Stimulated activated CD4-positive, alpha-beta T cell treated with anti-CD3 and anti-CD28 coated beads, Interleukin-1b, Interleukin-23, amount 100 ng/mL, for 48 hours (primary cell): ENCODE measurements at places on chromosomes 5 and 9.
A peak's percentile ranks its signal among the peaks of the same experiment; 100 is the strongest.

- no peak for DNase-seq
Observed at GRCh38 chr5:69261034-69261433, 26.3 kb downstream of the CDK7 start.

DNA sequence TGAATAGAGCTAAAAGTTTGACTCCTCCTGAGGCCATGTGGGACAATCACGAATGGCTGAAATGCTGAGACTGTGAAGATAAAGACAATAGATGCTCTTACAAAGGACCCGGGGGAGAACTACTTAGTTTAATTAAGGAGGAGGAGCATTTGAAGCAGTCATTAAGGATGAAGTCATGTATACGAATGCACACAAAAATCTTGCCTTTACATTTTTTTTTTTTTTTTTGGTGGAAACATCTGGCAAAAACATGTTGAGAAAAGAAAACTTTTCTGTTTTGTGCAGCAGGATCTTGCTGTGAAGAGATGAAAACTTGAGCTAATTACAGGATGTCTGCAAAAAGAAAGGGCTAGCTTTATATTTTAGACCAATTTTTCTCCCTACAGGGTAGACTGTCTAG lies 42.3 kb upstream of the NR3C1 start:
- no peak for DNase-seq

DNA sequence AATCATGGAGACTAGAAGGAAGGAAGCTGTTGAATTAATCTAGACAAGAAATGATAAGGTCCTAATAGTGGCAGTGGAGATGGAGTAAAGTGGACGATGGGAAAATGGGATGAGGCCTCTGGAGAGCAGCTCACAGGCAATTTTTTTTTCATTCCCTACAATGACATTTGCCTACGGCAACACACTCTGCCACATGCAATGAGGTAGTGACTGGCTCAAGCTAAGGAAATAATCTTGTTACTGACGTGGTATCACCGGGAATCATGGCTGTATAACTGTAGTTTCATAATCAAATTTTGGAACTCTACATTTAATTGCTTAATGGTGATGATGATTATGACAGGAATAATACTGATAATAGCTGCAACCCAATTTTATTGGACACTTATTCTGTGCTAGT lies 12.1 kb upstream of the MOB3B start:
- no peak for DNase-seq

GRCh38 chr5:36240779-36241630 lies 720 bp downstream of the NADK2 start:
- DNase-seq = peak; percentile 19

DNA sequence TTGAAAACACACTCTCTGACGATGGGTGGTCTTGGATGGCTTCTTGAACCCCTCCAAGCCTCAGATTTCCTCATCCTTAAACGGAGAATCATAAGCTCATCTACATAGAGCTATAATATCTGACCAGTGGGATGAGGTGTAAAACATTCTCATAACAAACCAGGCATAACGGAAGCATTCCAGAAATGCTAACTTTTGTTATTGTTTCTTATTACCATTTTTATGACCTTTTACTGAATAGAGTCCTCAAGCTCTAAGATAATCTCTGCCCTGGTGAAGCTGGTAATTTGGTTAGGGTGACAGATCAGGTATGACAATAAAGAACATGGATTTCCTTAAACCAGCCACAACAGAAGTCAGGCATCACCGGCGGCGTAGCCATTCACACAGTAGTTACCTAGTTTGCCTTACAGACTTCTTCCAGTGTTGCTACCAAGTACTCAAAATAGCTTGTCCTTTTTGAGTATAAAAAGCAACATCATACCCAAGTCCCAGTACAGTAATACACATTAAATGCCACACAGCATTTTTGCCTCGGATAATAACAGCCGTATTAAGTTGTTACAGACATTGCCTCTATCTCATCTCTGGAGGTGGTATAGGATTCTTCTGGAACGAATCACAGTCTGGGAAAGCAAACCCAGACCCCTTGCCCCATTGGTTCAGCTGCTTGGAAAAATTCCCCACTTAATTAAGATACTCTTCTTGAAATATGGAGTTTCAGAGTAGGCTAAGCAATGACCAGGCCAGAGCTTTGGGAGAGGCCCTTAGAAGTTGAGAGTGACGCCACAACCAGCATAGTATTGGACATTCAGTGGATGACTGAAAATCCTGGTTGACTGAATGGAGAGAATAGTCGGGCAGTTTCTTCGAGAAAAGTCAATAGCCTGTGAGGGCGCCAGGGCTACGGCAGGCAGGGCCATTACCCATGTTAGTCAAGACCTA lies 252.5 kb downstream of the SLIT3 start:
- DNase-seq = no peak

DNA sequence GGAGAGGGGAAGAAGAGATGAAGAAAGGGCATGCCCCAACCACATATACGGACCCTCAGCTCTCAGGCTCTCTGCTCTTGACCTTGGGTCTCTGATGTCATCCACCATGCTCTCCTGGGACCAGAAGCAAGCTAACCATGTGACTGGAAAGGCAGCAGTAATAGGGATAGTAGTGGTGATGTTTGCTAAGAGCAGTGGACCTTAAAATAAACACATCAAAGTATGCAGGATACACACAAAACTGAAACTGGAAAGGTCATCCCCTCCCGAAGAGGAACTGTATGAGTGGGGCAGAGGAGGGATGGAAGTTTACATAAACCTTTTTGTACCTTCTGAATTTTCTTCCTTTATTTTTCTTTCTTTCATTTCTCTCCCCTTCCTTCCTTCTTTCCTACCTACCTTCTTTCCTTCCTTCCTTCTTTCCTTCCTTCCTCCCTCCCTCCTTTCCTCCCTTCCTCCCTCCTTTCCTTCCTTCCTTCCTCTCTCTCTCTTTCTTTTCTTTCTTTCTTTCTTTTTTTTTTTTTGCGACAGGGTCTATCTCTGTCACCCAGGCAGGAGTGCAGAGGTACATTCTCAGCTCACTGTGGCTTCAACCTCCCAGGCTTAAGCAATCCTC lies 8.1 kb upstream of the PTPN3 start:
- DNase-seq = no peak

GRCh38 chr9:117825609-117826347 lies 121.6 kb downstream of the TLR4 start:
- DNase-seq = peak; percentile 40

- DNase-seq = no peak
Observed at GRCh38 chr5:95641741-95642220, 4.8 kb upstream of the RFESD start.

DNA sequence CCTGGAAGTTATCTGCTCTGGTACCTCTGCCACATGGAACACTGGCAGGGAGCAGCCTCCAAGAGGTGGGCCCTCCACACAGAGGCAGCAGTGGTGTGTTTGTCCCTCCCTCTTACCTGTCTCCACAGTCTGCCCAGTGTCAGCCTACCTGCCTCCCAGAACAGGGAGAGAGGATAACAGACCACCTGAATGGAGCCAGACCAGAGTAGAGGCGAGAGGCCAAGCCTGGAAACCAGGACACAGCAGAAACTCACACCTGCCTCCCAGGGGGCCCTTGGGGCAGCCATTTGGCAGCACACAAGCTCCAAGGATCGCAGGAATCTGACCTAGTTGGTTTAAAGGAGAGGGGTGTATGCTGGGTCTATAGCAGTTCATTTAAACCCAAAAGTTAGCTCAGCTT lies 100.2 kb upstream of the ZNF366 start:
- DNase-seq = no peak

DNA sequence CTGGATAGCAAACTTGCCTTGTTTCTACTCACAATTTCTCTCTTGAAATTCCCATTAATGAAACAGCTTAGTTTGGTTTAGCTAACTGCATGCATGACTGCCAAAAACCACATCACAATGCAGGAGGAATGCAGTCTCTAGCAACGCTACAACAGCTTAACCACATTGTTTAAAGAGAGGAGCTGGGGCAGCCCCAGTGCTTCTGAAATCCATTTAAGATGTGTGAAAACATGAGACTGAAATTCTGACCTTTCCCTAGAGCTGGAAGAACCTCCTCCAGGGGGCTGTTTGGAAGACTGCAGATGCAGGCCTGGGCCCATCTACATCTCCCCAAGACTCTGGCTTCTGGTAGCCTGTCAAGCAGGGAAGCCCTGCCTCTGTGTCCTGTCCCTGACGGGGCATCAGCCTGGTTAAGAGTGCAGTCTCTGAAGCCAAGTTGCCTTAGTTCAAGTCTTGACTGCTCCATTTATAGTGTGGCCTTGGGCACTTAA lies 157.1 kb downstream of the ZNF462 start:
- DNase-seq = no peak

GRCh38 chr5:156025656-156026055 lies 301.3 kb upstream of the SGCD start:
- DNase-seq = no peak

DNA sequence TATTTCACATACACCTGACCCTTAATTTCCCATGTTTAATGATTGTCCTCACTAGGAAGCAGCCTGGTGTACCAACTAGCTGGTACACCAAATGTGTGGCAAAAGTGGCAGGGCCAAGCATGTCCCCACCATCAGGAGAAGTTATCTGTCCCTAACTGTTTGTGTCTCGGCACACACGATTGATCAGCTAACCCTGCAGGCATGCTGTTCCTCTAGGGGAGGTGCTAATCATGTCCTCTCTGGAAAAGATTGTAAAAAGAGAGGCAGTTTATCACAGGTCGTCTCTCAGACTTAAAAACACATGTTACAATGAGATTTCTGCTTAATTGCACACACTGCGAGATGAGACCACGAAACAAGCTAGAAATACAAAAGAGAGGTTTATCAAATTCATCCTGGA lies 342.7 kb downstream of the DIRAS2 start:
- no peak for DNase-seq

GRCh38 chr5:54484219-54484894 lies 28.9 kb downstream of the HSPB3 start:
- no peak for DNase-seq

DNA sequence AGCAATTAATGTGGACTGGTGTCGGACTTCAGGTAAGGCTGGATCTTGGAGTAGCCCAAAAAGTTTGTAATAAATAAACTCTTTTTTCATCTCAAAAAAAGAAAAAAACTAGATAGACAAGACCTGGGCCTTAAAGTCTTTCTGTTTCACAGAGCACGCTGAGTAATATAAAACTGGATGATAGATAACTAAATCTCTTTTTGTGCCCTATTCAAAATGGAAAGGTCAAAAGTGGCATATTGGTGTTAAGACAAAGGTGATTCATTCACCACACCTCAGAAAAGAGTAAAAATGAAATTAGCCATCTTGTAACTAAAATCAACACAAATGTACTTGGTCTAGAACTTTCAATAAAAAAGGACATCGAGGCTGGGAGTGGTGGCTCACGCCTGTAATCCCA lies 30.3 kb upstream of the RFK start:
- DNase-seq = no peak

DNA sequence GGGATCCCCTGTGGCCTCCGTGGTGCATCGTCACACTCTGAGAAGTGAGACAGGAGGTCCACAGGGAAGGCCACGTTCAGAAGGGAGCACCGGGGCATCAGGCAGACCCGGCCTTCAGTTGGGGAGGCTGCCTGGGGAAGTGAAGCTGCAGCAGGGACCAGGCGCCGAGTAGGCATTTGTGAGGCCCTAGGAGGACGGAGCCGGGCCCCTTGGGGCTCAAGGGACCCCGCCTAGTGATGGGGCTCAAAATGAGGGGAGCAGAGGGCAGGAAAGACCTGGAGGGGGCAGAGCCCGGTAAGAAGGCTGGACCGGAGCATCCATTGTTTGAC lies 85.4 kb upstream of the FAM120A start:
- no peak for DNase-seq

GRCh38 chr9:14433351-14434157 lies 119.6 kb upstream of the NFIB start:
- DNase-seq = no peak

DNA sequence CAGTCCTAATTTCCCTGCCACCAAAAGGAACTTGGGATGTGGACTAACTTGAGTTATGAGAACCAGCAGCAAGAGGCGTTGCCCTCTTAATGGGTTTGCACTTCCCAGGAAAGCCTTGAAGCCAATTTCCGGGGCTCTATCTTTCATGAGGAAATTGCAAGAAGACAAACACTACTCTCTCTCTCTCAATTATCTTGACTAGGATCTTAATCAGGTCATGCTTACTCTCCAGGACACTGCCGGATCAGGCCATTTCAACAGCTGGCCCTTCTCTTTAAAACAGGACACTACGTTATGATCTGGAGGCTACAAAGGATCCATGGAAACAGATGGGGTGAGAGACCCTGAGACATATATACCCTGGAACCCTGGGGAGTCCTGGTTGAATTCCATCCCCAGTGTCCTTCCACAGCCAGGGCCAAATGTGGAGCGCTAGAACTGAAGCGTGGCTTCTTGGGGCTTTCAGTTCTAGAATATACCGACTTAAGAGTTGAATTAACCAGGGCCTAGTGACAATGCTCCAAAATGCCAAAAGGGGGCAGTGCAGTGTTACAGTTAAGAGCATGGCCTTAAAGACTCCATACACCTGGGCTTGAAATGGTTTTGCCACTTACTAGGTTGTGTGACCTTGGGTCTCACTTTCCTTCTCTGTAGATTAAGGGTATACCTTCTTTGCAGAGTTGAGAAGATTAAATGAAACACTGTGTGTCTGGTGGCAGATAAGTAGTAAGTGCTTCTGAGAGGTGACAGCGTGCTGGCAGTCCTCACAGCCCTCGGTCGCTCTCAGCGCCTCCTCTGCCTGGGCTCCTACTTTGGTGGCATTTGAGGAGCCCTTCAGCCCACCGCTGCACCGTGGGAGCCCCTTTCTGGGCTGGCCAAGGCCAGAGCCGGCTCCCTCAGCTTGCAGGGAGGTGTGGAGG lies 21.1 kb downstream of the FAM219A start:
- DNase-seq = peak; percentile 62

GRCh38 chr9:114031037-114031630 lies 47.0 kb downstream of the AMBP start:
- DNase-seq = no peak

- DNase-seq = peak; percentile 9
Observed at GRCh38 chr9:88106492-88106891, 31.8 kb downstream of the SPATA31C2 start.

GRCh38 chr9:33293782-33294181 lies 3.5 kb downstream of the NFX1 start:
- no peak for DNase-seq

DNA sequence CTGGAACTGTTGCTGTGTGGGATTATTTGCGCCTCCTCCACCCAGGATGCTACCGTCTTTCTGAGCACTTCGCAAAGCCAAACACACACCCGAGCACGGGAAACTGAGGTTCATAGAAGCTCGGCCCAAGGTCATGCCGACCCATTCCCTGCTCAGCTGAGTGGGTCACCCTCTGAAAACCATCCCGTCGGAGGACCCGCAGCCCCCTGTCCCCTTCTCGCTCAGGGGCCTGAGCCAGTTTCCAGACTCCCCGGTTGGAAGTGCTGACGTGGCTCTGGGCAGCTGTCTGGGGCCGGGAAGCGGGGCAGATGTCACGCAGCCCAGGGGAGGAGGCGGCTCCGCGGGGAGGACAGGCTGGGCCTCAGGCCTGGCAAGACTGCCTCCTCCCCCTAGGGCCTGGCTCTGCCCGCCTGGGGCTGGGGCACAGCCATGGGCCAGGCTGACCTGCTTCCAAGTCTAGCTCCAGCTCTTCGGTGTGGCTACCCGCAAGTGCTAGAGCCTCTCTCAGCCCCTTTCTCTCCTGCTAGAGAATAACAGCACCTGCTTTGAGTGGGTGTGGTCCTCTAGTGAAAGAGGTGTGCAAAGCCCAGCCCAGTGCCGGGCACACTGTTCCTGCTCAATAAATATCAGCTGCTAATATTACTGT lies 9.9 kb upstream of the CXXC5 start:
- DNase-seq = no peak

GRCh38 chr5:38465061-38465460 lies 91.4 kb downstream of the LIFR start:
- no peak for DNase-seq
